H9 (cell line): ENCODE measurements at places on chromosomes 1 and 21. TPM values are rescaled to one million over a fixed set of nuclear protein-coding genes. Genes with fewer than 3 reads are reported as not detected.

- no peaks in the 10 kb centered on the region for H3K4me1 ChIP-seq
- no peak overlapping the region for H3K27ac ChIP-seq
- H3K4me3 ChIP-seq: no peak overlapping the region
- peaks cover 3% of the 10 kb centered on the region; the same call in 1 of the 2 replicates for H3K36me3 ChIP-seq
These were observed 10.7 kb downstream of the SNX7 start for GRCh38 chr1:98672189-98672588.

- no peaks in the 10 kb centered on the region for H3K4me1 ChIP-seq
- no peak within 1 kb of the TSS for H3K27ac ChIP-seq
- H3K36me3 ChIP-seq: no peaks in the 10 kb centered on the region
- H3K4me3 ChIP-seq: no peak within 1 kb of the TSS
- DNase-seq: no peak
- no peaks in the 10 kb centered on the region for H3K27me3 ChIP-seq
These were observed at the start of gene C1orf185 for GRCh38 chr1:51101976-51102375. Gene C1orf185 (plus strand): TSS chr1:51102228. CDS start chr1:51102234, 6 bp downstream.

GRCh38 chr1:247324204-247324787 lies 7.4 kb downstream of the ZNF496 start:
- H3K36me3 ChIP-seq: peaks cover 85% of the 10 kb centered on the region
- H3K27ac ChIP-seq: no peak overlapping the region
- H3K27me3 ChIP-seq: no peaks in the 10 kb centered on the region
- no peak for DNase-seq

DNA sequence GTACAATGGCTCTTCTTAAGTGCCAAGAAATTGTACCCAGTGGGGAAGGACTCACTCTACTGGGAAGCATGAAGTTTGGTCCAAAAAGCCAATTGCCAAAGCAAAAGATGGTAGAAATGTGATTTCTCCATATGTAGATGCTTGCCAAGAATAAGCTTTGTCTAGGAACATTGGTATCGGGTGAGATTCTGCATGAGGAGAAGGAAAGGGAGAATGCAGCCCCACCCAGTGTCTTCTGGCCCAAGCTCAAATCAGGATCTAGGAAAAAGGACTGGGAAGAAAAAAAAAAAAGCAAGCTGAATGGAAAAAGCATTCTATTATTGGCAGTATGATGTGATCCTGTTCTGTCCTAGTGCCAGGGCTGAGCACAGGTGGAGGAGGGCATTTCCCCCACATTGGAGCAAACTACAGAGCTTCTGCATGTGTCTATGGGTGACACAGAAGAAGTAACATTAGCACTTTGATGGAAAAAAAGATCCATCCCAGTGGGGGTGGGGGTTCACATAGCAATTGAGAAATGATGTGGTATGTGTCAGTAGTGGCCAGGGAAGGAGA lies 226.6 kb downstream of the KCNH1 start:
- H3K27me3 ChIP-seq: no peaks in the 10 kb centered on the region
- no peaks in the 10 kb centered on the region for H3K4me1 ChIP-seq
- no peaks in the 10 kb centered on the region for H3K36me3 ChIP-seq
- no peak overlapping the region for H3K4me3 ChIP-seq
- no peak overlapping the region for H3K27ac ChIP-seq
- no peak for DNase-seq

GRCh38 chr1:8031176-8031785 lies 5.2 kb upstream of the ERRFI1 start:
- no peak for DNase-seq
- H3K27ac ChIP-seq: no peak overlapping the region
- no peak overlapping the region for H3K4me3 ChIP-seq
- no peaks in the 10 kb centered on the region for H3K36me3 ChIP-seq
- no peaks in the 10 kb centered on the region; the same call in 1 of the 2 replicates for H3K27me3 ChIP-seq
- peaks cover 3% of the 10 kb centered on the region; the same call in 1 of the 2 replicates for H3K4me1 ChIP-seq

DNA sequence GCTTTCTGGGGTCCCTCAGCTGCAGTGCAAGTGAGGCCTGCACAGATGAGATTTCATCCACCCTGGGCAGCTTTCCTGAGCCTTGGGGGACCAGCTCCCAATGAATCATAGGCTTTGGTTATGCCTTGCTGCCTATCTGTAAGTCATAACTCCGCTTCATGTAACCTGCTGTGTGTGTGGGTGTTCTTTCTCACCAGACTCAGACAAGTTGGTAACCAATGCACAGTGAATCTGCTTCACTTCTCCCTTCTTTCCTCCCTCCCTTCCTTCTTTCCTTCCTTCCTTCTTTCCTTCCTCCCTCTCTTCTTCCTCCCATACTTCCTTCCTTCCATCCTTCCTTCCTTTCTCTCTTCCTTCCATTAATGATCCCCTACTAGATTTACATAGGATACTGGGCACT lies 34.4 kb upstream of the PSMB2 start:
- no peak overlapping the region for H3K27ac ChIP-seq
- H3K4me3 ChIP-seq: no peak overlapping the region
- H3K4me1 ChIP-seq: no peaks in the 10 kb centered on the region
- no peaks in the 10 kb centered on the region for H3K27me3 ChIP-seq
- DNase-seq: no peak

- no peaks in the 10 kb centered on the region for H3K36me3 ChIP-seq
- no peaks in the 10 kb centered on the region for H3K27me3 ChIP-seq
- no peak overlapping the region for H3K4me3 ChIP-seq
- H3K4me1 ChIP-seq: no peaks in the 10 kb centered on the region
- no peak overlapping the region for H3K27ac ChIP-seq
These were observed 56.7 kb downstream of the S1PR1 start for GRCh38 chr1:101293461-101294051.

The FCN3 gene
- 0.22 TPM in 2 replicates for total RNA-seq

The SYTL1 gene
- total RNA-seq: 12.0 and 13.0 TPM in 2 replicates

The CA14 gene
- total RNA-seq: 42.0 and 43.2 TPM in 2 replicates
